ENCODE measurements at places on chromosomes 4 and X.
A peak's percentile ranks its signal among the peaks of the same experiment; 100 is the strongest.

DNA sequence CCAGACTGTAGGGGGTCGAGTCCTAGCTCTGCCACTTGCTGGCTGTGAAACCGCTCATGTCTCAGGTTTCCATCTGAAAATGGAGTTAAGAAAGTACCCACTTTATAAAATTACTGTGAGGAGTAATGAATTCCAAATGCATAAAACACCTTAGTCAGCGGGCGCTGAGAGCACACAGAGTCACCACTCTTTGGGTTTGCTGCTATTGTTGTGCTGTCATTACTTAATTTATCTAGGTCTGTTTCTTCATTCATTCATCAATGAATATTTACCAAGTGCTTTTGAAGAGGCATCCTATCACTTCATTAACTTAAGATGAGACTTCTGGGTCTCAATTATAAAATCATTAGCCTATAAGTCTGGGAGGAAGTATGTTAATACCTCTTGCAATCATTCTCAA is 317.3 kb downstream of the FBXW7 start:
- DNase-seq, result no peak

DNA sequence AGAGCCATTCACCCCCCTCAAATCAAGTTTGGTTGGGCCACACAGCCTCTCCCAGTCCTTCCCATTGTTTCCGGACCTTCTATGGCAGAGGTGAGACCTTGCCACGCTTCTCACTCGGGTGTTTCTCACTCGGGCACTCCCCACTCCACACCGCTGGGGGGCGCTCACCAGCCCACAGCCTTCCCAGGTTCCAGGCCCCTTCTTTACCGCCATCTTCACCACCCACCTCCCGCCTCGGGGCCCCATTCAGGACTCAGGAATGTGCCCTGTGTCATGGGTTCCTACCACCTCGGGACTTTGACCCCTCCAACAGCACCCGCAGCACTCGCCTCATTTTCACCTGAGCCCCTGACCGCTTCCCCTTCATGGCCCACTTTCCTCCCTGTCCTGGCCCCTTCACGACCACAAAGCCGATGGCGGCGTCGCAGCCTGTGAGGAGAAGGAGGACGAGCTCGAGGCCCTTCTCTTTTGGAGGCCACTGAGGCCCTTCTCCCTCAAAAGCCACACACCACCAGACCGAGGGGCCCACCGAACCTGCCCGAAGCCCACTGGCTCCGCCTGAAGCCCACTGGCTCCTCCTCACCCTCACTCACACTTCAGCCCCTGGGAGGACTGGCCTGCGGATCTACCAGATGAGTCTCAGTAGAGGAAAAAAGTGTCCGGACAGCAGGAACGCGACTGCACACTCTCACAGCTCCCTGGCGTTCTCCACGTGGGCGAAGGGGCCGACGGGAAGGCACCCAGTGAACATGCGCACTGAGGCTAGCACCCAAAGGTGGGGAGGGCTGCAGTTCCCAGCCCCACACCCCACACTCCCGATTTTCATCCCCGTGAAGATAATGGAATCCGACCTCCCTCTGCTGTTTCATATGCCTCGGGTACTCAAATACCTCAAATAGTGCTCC is at the start of gene PAGE1:
Gene PAGE1 (minus strand): TSS at position 709 of the 905 bp plus-strand sequence. CDS start 1,214 bp downstream, outside the sequence.
- DNase-seq, result no peak

- no peak for DNase-seq
These were observed 16.6 kb upstream of the ZNF718 start for GRCh38 chr4:107444-108429.

- no peak for DNase-seq
These were observed 58.1 kb upstream of the STARD8 start for GRCh38 chrX:68589372-68589753.

GRCh38 chr4:36285784-36286480 is 4.5 kb downstream of the DTHD1 start:
- peak; percentile 23 for DNase-seq

DNA sequence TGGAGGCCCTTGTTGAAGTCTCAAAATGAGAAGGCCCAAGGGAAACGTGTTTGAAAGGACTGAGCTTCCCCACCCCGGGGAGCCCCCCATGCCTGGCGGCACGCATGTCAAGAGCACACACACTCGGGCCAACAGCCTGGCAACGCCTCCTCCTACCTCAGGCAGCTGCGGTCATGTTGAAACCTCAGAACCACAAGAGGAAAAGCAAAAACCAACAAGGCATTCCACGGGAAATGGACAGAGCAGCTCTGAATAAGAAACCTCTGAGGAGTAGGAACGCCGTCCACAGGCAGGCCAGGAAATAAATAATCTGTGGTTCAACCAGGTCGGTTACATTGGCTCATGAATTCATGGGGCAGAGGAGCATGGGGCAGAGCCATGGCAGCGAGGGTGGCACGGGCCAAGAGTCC is 95.7 kb upstream of the AFAP1 start:
- DNase-seq, result no peak

Measured in CD4-positive, CD25-positive, alpha-beta regulatory T cell (primary cell).